Calu3 (cell line): ENCODE measurements at places on chromosomes 1 and 21. TPM values are rescaled to one million over a fixed set of nuclear protein-coding genes. Genes with fewer than 3 reads are reported as not detected.

BRINP3 gene
- total RNA-seq = not detected in 2 replicates

GRCh38 chr1:220708936-220709801 is 19.0 kb downstream of the C1orf115 start:
- no peaks in the 10 kb centered on the region for H3K36me3 ChIP-seq
- H3K27ac ChIP-seq = no peak overlapping the region
- no peaks in the 10 kb centered on the region for H3K27me3 ChIP-seq
- no peak overlapping the region for H3K4me3 ChIP-seq
- DNase-seq = no peak

DNA sequence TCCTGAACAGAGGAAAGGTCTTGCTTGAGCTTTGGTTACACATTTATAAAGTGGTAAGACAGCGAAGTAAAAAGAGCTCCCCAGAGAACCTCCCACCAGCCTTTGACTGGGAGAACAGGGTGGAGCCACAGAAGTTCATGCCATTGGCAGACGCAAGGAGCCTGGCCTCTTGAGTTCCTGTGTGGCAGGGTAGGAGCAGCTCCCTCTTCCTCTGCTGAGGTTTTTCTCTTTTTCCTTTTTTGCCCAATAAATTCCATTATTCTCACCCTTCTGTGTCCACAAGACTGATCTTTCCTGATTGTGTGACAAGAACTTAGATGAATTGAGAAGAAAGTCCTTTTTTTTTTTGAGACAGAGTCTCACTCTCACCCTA is 4.3 kb downstream of the THEM4 start:
- no peak for DNase-seq
- peaks cover 19% of the 10 kb centered on the region for H3K4me1 ChIP-seq
- H3K27ac ChIP-seq = no peak overlapping the region
- H3K27me3 ChIP-seq = no peaks in the 10 kb centered on the region
- peaks cover 30% of the 10 kb centered on the region for H3K36me3 ChIP-seq

CNR2 gene
- not detected in 2 replicates for total RNA-seq

DNA sequence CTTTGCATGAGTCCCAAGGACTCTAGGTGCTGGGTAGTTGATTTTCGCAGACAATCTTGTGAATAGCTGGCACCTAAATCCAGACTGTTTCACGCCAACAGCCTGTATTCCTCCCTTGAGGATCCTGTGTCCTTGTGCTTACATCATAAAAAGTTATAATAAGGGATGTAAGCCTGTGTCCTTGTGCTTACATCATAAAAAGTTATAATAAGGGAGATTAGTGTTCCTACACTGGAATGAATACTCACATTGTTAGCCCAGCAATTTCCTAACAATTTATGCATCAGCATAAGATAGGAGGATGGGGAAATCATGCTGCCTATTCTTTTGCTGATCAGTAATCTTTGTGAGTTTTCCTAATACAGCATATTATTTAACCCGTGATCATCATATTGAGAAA is 4.0 kb upstream of the HSD3B2 start:
- H3K36me3 ChIP-seq = no peaks in the 10 kb centered on the region
- H3K4me1 ChIP-seq = no peaks in the 10 kb centered on the region
- H3K4me3 ChIP-seq = no peak overlapping the region
- no peak overlapping the region for H3K27ac ChIP-seq

GRCh38 chr1:114203595-114204128 is 50.0 kb upstream of the SYT6 start:
- H3K4me3 ChIP-seq = no peak overlapping the region
- no peak for DNase-seq
- peaks cover 92% of the 10 kb centered on the region for H3K27me3 ChIP-seq
- H3K36me3 ChIP-seq = no peaks in the 10 kb centered on the region

STPG1 gene
- 9.1 and 10.4 TPM in 2 replicates for total RNA-seq

DNA sequence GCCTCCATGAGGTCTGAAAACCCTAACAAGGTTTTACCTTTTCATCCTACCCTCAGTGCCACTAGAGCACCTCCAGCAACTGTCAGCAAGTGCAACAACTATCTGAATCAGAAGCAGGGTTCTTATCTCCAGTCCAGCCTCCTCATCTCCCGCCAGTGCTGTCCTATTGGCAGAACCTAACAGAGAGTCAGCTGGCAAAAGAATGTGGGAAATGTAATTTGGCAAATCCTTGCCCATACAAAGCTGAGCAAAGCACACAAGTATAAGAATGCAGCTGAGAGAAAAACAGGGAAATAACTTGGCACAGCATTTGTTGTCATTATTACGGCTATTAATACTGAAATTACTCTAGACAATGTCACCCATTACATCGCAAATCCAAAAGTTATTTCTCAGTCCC is 124.2 kb downstream of the ATP6V1G3 start:
- DNase-seq = no peak
- no peak overlapping the region for H3K27ac ChIP-seq
- H3K4me3 ChIP-seq = no peak overlapping the region
- no peaks in the 10 kb centered on the region for H3K27me3 ChIP-seq
- no peaks in the 10 kb centered on the region for H3K36me3 ChIP-seq
- no peaks in the 10 kb centered on the region for H3K4me1 ChIP-seq

ROR1 gene
- total RNA-seq = 24.5 and 33.8 TPM in 2 replicates

DNA sequence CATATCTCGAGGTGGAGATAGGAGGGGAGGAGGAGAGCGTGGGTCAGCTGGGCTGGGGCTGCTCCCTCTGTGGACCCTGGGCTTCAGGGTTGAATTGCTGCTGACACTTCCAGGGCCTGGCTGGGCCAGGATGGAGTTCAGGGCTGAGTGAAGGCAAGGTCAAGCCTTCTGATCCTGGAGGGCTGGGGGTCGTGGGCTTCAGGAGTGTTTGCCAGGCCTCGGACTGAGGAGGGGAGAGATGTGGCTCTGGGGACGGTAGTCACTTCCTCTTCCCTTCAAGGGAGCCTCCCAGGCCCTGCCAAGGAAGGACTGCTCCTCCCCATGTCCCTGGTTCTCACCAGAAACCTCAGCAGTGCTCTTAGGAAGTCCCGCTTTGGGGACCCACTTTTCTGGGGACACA is 12.1 kb upstream of the FAM131C start:
- peaks cover 18% of the 10 kb centered on the region for H3K4me1 ChIP-seq
- no peak overlapping the region for H3K4me3 ChIP-seq
- no peaks in the 10 kb centered on the region for H3K36me3 ChIP-seq
- no peak overlapping the region for H3K27ac ChIP-seq
- H3K27me3 ChIP-seq = no peaks in the 10 kb centered on the region

- no peak overlapping the region for H3K27ac ChIP-seq
- H3K27me3 ChIP-seq = no peaks in the 10 kb centered on the region
- no peaks in the 10 kb centered on the region for H3K36me3 ChIP-seq
- no peaks in the 10 kb centered on the region for H3K4me1 ChIP-seq
- H3K4me3 ChIP-seq = no peak overlapping the region
Measured at GRCh38 chr1:247273013-247273412, 17.1 kb downstream of the VN1R5 start.

DNA sequence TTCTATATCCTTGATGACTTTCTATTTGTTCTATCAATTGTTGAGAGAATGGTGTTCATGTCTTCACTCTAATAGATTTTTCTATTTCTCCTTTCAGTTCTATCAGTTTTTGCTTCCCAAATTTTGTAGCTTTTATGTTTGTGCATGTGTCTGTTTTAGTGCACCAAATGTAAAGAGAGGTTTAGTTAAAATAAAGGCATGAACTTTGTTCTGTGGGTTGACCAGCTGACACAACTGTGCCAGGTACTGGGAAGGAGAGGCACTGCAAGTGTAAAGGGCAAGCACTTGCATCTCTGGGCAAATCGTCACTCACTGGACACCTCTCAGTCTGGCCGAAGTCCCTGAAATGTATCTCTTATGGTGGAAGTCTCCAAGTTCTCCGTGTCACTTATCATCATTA is 38.6 kb upstream of the ABCD3 start:
- H3K36me3 ChIP-seq = peaks cover 5% of the 10 kb centered on the region
- peaks cover 35% of the 10 kb centered on the region for H3K4me1 ChIP-seq
- no peak overlapping the region for H3K4me3 ChIP-seq
- H3K27me3 ChIP-seq = no peaks in the 10 kb centered on the region

GRCh38 chr1:156970017-156970416 is 49.6 kb downstream of the LRRC71 start:
- H3K4me3 ChIP-seq = no peak overlapping the region
- no peaks in the 10 kb centered on the region for H3K36me3 ChIP-seq
- no peak overlapping the region for H3K27ac ChIP-seq
- no peaks in the 10 kb centered on the region for H3K4me1 ChIP-seq
- no peak for DNase-seq

DNA sequence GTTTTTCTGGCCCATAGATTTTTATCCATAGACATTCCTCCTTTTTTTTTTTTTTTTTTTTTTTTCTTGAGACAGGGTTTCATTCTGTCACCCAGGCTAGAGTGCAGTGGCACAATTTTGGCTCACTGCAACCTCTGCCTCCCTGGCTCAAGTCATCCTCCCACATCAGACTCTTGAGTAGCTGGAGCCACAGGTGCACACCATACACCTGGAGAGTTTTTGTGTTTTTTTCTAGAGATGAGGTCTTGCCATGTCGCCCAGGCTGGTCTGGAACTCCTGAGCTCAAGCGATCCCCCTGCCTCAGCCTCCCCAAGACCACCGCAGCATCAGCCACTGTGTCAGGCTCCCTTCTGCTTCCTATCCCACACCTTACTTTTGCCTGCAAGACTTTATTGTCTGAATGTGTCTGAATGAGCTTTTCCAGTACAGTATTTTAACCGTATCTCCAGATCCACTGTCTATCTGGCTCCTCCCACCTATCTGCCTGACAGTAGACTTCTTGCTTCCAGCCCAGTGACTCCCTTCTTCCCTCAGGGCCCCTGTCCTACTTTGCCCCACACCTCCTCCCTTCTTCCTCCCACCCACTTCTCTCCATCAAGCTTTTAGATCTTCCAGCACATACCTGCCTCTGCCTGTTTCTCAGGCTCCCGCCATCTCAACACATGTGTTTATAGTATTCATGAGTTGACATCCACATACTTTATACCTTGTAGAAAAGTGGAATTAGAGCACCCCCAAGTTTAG is 6.1 kb downstream of the C1orf21 start:
- no peak overlapping the region for H3K27ac ChIP-seq
- DNase-seq = no peak
- no peak overlapping the region for H3K4me3 ChIP-seq

- no peak overlapping the region for H3K4me3 ChIP-seq
- peak overlapping the region; percentile 10 for H3K27ac ChIP-seq
- no peaks in the 10 kb centered on the region for H3K27me3 ChIP-seq
Measured at GRCh38 chr1:209624558-209625549, 27.4 kb downstream of the LAMB3 start.

RNU1-3 gene
- 1,678 and 1,905 TPM in 2 replicates for total RNA-seq

- peaks cover 11% of the 10 kb centered on the region for H3K36me3 ChIP-seq
- H3K4me1 ChIP-seq = no peaks in the 10 kb centered on the region
- no peaks in the 10 kb centered on the region for H3K27me3 ChIP-seq
- H3K27ac ChIP-seq = no peak overlapping the region
Measured at GRCh38 chr21:45489722-45489982, 52.6 kb downstream of the SLC19A1 start.

DNA sequence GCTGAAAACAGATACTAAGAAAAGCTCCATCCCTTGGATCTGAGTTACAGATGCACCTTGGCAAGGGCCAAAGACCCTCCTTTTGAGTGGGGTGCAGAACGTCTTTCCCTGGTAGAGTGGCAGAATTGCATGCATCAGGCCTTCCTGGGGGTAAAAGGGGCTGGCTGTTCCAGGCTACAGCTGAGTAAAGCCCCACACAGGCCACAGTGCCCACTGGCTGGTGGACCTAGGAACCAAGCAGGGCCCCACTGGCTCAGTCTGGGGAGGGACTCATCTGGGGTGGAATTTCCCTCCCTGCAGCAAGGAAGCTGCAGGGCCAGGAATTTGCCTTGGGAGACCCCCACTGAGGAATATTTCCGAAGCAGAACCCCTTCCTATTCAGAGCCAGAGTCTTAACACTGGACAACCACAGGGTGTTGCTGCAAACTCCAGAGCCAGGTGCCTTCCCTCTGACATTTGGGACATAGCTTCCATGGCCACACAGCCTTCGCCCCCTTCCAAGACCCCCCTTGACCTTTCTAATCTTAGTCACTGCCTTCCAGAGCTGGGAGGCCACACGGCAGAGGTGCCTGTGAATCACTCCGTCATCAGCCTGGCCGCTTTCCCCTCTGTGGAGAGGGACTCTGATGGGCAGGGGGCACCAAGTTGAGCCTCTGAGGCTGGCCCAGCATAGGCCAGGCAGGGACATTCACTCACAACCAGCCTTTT is 52.5 kb downstream of the LACTBL1 start:
- H3K36me3 ChIP-seq = no peaks in the 10 kb centered on the region
- H3K27me3 ChIP-seq = peaks cover 22% of the 10 kb centered on the region
- no peaks in the 10 kb centered on the region for H3K4me1 ChIP-seq
- no peak for DNase-seq

USP24 gene
- total RNA-seq = 40.3 and 45.3 TPM in 2 replicates

GRCh38 chr1:94697839-94698238 is 122.3 kb upstream of the SLC44A3 start:
- H3K4me3 ChIP-seq = no peak overlapping the region
- no peaks in the 10 kb centered on the region for H3K27me3 ChIP-seq
- DNase-seq = no peak

GRCh38 chr1:37051346-37051745 is 17.0 kb upstream of the GRIK3 start:
- no peaks in the 10 kb centered on the region for H3K36me3 ChIP-seq
- peaks cover 90% of the 10 kb centered on the region for H3K27me3 ChIP-seq
- H3K27ac ChIP-seq = no peak overlapping the region
- no peak for DNase-seq

- H3K4me1 ChIP-seq = peaks cover 10% of the 10 kb centered on the region
- no peaks in the 10 kb centered on the region for H3K36me3 ChIP-seq
- no peaks in the 10 kb centered on the region for H3K27me3 ChIP-seq
- H3K4me3 ChIP-seq = no peak overlapping the region
- DNase-seq = no peak
Measured at GRCh38 chr21:41651830-41652229, 115.0 kb downstream of the RIPK4 start.
